Posterior cingulate gyrus (tissue), 11 donors: ENCODE measurements at places on chromosomes 3 and 15.

GRCh38 chr3:149801195-149801594 is 8.8 kb upstream of the ANKUB1 start:
- DNase-seq: no peak

GRCh38 chr15:91345736-91346135 is 245.7 kb downstream of the SV2B start:
- no peak for DNase-seq

DNA sequence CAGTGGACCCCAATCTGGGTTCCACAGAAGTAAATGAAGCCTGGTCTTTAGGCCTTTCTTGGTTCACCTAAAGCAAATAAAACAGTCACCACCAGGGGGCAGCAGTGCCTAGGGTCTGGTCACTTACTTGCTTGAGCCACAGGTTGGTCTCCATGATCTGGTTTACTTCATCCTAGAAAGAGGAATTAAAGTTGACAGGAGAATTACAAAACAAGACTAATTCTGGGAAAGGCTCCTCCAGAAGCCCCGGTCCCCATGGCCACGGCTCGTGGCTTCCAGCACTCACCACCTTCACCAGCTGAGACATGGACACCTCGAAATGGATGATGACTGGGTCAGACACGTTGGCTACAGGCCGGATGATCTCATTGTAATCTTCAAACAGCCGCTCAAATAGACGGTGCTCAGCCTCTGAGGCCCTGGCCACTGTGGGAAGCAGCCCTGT is 2.3 kb downstream of the CHRNA3 start:
- peak; percentile 86 for DNase-seq

- DNase-seq: no peak
Measured at GRCh38 chr15:47484997-47485396, 232.3 kb upstream of the SEMA6D start.

- no peak for DNase-seq
Measured at GRCh38 chr15:91061997-91062396, 38.1 kb upstream of the SV2B start.

GRCh38 chr3:4083225-4084015 is 219.7 kb upstream of the SETMAR start:
- no peak for DNase-seq

GRCh38 chr15:77966540-77967234 is 110.8 kb downstream of the TBC1D2B start:
- DNase-seq: peak; percentile 52

GRCh38 chr15:51266656-51267050 is 71.7 kb downstream of the CYP19A1 start:
- DNase-seq: no peak

DNA sequence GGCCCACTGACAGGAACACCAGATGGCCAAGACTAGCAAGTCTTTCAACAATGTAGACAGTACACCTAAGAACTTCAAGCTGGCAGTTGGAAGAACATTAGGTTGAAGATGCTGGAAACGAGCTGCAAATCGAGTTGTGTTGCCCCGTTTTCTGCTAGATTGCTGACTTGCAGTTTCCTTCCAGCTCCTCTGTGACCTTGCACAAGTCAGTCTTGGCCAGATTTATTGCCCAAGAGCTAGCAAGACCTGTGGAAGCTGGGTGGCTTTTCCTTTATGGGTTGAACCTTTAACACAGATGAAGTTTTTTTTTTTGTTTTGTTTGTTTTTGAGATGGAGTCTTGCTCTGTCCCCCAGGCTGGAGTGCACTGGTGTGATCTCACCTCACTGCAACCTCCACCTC is 2.9 kb upstream of the RBM6 start:
- DNase-seq: no peak

GRCh38 chr3:54905261-54905888 is 22.5 kb downstream of the LRTM1 start:
- DNase-seq: no peak

GRCh38 chr15:32885713-32886112 is 167.9 kb downstream of the GREM1 start:
- DNase-seq: no peak

DNA sequence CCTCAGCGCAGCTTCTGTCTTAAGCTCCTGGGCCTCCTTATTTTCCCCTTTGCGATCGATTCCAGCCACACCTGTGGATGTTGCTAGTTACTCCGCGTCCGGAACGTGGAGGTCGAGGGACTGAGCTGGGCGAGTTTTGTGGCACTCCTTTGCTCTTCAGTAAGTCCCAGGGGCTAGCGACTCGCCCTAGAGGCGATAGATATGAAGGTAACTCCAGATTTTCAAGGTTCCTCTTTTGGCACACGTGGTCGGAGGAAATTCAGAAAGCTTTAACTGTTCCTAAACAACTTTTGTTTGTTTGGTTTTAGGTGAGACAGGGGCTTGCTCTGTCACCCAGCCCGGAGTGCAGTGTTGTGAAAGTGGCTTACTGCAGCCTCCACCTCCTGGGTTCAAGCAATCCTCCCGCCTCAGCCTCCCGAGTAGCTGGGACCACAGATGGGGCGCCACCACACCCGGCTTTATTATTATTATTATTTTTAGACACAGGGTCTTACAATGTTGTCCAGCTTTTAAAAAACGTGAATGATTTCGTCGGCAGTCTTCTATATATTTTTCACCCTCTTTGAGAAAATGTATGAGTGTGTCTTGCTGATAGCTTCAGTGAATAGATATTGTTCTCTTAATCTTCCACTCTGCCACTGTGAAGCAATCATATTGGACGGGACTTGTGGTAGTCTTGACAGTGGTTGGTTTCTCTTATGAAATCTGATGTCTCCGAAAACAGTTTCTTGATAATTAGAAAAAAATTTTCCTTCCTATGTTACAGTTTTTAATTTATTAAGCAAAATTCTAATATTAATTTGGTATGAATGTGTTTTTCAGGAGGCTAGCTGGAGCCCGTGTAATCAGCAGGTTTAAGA is 785 bp downstream of the MFSD1 start:
- DNase-seq: no peak

GRCh38 chr3:139934613-139935015 is 371 bp upstream of the CLSTN2 start:
- DNase-seq: peak; percentile 91

- no peak for DNase-seq
Measured at GRCh38 chr3:59456852-59457485, 407.1 kb upstream of the CFAP20DC start.

DNA sequence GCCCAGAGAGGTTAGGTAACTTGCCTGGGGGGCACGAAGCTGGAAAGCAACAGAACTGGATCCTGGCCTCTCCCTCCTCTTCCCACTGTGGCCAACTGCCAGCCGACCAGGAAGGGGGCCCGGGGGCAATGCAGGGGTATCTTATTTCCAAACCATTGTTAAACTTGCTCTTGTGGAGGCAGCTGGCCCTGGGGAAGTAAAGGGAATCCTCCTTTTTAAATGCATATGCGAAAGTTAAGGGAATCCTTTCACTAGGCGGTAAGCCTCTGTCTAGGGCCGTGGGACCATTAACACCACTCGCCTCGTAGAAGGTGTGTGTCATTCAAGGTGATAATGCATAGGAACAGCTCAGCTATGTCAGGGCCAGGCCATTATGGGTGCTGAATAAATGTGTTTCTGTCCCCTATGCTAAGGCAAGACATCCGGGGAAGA is 68.6 kb downstream of the ST6GAL1 start:
- no peak for DNase-seq

- DNase-seq: peak; percentile 72
Measured at GRCh38 chr3:136250903-136251460, 842 bp downstream of the PCCB start.

- DNase-seq: no peak
Measured at GRCh38 chr15:101458158-101458900, 31.2 kb downstream of the PCSK6 start.

GRCh38 chr3:37441689-37442088 is 267.3 kb upstream of the LRRFIP2 start:
- DNase-seq: no peak

GRCh38 chr3:46811615-46812236 is 51.5 kb downstream of the MYL3 start:
- no peak for DNase-seq

DNA sequence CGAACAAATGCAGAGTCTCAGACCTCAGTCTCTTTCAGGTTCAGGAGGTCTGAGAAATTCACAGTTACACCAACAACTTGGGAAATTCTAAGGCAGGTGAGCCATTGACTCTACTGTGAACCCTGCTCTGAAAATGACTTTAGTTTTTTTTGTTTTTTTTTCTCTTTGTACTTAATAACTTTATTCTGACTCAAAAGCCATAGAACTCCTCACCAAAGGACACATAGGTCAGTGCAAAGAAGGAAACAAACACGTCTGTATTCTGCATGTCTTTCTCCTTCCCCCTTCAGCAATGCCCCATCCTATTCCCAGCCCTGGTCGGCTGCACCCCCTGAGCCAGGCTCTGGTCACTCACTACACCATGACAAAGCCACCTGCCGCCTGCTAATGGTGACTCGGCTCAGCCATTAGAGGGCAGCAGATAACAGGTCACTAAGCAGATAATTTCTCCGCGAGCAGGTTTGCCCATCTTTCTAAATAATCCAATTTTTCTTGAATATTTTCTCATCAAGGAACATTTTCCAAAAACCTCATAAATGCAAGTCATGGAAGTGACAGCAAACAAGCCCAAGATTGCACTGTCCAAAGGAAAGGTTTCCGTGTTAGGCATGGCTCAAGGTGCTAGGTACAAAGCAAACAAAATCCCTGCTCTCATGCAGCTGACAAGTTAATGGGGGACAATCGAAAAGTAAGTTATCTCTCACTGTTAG is 37.7 kb downstream of the TM4SF4 start:
- peak; percentile 93 for DNase-seq

DNA sequence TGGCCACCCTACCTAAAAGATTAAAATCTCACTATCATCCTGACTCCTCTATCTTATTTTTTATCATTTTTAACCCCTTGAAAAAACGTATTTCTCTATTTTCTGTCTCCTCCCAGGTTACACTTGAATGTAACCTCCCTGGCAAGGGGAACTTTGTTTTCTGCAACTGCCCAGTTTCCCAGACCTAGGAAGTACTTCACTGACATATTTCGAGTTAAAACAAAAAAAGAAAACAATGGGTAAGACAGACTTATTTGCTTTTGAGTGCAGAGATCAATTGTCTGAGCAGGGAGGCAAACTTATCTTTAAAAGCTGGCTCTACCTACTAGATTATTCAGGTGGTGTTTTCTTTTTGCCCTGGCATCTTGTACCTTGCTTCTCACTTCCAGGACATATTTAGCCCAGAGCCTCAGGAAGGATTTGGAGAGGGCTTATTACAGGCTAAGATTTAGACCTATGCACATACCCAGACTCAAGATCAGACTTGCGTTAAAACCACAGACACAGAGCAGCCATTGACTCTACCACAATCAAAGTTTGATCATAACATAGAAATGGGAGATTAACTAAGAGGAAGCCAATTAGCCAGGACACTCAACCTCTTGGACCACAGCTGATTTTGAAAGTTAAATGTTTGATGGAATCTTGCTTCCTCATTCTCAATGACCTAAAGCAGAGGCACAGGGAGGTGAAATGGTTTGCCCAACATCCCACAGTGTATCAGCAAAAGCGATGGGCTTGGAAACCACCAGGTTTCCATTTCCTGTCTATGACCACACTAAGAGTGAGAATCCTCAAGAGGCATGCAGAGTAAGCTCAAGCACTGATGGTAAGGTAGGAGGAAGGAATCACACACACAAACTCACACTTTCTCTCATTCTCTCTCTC is 169.5 kb upstream of the THBS1 start:
- no peak for DNase-seq

DNA sequence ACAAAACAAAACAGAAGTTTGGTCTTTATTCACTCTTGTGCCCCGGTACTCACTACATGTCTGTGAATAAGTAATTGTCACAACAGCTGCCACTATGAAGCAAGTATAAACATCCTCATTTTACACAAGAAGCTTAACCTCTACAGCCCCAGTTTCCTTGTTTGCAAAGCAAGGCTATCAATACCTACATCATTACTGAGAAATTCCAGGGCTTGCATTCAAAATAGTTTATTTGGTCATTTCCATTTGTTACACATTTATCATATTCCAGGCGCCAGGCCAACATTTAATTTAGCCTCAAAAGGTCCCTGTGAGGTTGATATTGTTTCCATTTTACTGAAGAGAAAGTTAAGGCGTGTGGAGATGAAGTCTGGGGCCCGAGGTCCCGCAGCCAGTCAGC is 161.4 kb upstream of the LRTM1 start:
- no peak for DNase-seq

DNA sequence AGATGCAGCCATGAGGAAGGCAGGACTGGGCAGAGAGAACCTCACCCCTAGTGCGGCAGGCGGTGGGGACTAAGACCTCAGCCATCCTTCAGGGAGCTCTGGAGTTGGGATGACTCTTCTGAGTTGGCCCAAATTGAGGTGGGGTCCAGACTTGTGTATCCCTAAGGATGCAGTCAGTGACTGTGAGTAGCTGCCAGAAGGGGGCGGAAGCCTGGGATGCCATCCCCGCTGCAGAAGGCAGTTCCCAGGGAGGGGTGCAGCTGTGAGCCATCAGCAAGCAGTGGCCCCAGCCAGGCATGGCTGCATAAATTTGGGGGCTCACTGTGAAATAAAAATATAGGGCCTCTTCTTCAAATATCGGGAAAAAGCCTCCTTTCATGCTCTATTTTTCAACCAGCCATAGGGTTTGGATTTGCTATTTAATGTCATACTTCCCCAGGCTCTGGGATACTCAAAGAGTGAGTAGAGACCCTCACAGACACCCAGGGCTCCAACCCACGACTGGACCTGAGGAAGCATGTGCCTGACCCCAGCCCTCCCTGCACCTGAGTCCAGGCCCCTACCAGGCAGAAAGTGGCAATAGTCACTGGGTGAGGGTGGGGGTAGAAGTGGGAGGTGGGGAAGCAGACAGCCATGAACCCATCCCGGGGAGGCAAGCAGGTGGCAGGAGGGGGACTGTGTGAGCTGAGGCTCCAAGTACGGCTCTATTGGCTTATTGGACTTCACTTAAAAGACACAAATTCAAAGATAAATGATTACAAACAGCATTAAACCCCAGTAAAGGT is 30.5 kb downstream of the GRK7 start:
- no peak for DNase-seq

GRCh38 chr15:94761574-94761973 is 530.2 kb downstream of the MCTP2 start:
- no peak for DNase-seq

DNA sequence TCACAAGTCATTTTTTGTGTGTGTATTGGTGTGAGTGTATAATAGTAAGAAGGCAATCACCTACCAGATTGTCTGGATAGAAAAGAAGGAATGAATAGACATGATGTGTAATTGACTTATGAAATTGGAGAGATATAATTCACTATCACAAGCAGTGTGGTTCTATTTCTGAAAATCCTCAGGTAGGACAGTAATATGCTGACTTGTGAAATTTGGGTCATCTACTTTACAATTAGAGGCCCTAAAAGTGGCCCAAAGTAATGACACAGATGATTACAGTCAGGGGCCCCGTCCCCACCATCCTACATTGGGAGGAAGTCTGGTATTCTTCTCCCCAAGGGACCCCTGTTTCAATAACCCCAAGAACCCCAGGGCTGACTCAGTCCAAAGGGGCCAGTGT is 73.6 kb upstream of the SELENOK start:
- DNase-seq: no peak

GRCh38 chr3:42535981-42536784 is 33.7 kb downstream of the VIPR1 start:
- DNase-seq: peak; percentile 90
